ENCODE measurements at places on chromosomes 1 and 21. TPM values are rescaled to one million over a fixed set of nuclear protein-coding genes. Genes with fewer than 3 reads are reported as not detected.

Gene MAEL
- not detected for total RNA-seq

Gene GPR37L1
- not detected for total RNA-seq

Gene RPTN
- not detected for total RNA-seq

Gene RIIAD1
- not detected for total RNA-seq

Gene DNASE2B
- total RNA-seq: not detected

Gene AVPR1B
- not detected for total RNA-seq

Gene TTC22
- 2.8 TPM for total RNA-seq

Gene STUM
- not detected for total RNA-seq
